ENCODE measurements at places on chromosomes 3 and 15. TPM values are rescaled to one million over a fixed set of nuclear protein-coding genes. Genes with fewer than 3 reads are reported as not detected.

Gene GOLGA8K
- polyA plus RNA-seq, result 1.9 TPM

Gene LXN
- polyA plus RNA-seq, result 17.1 TPM

Gene OR5AC2
- polyA plus RNA-seq, result not detected

Gene FEZF2
- polyA plus RNA-seq, result not detected

Gene ALPK3
- 92.1 TPM for polyA plus RNA-seq

Gene SELENOS
- 35.9 TPM for polyA plus RNA-seq

Gene FBXL22
- 33.6 TPM for polyA plus RNA-seq

Gene CFAP161
- 0.37 TPM for polyA plus RNA-seq

Gene GALNT15
- 1.1 TPM for polyA plus RNA-seq

Gene LRRC2
- 5.2 TPM for polyA plus RNA-seq

Gene PLSCR2
- not detected for polyA plus RNA-seq

Gene C3orf85
- not detected for polyA plus RNA-seq

Gene TM4SF1
- polyA plus RNA-seq, result 29.0 TPM

Gene DZIP1L
- 6.9 TPM for polyA plus RNA-seq

Gene IL20RB
- 1.3 TPM for polyA plus RNA-seq

Gene C3orf20
- 0.11 TPM for polyA plus RNA-seq

Gene IQCH
- 0.94 TPM for polyA plus RNA-seq

Gene CTXN2
- not detected for polyA plus RNA-seq

Gene PLOD2
- polyA plus RNA-seq, result 11.8 TPM

Gene VGLL3
- polyA plus RNA-seq, result 25.9 TPM

Gene SPINT1
- polyA plus RNA-seq, result 0.49 TPM

Gene NSUN3
- polyA plus RNA-seq, result 7.0 TPM

Gene GADL1
- 28.7 TPM for polyA plus RNA-seq

Gene HESX1
- polyA plus RNA-seq, result 1.6 TPM

Gene CPNE9
- not detected for polyA plus RNA-seq

Gene CASR
- not detected for polyA plus RNA-seq

Gene COL6A6
- polyA plus RNA-seq, result 91.6 TPM

Gene RAMAC
- polyA plus RNA-seq, result 30.9 TPM

Gene TMCO5A
- not detected for polyA plus RNA-seq

Gene OCA2
- 2.8 TPM for polyA plus RNA-seq

Gene MAP1A
- 28.3 TPM for polyA plus RNA-seq

Gene ATP2B2
- 6.6 TPM for polyA plus RNA-seq

Gene FSD2
- 65.9 TPM for polyA plus RNA-seq

Gene RBP2
- polyA plus RNA-seq, result 0.32 TPM

Gene CDHR4
- polyA plus RNA-seq, result 0.25 TPM

Gene STRC
- 0.90 TPM for polyA plus RNA-seq

Gene IL16
- 6.6 TPM for polyA plus RNA-seq

Gene GOLGA8M
- polyA plus RNA-seq, result 1.8 TPM

Gene CD200
- 11.0 TPM for polyA plus RNA-seq

Gene GHSR
- not detected for polyA plus RNA-seq

Gene RAB6B
- 10.7 TPM for polyA plus RNA-seq

Gene UQCC5
- 11.5 TPM for polyA plus RNA-seq

Gene ERICH6
- 0.11 TPM for polyA plus RNA-seq

Gene ASB14
- polyA plus RNA-seq, result 0.89 TPM

Gene SLC22A14
- polyA plus RNA-seq, result 0.39 TPM

Gene LRRN1
- 58.0 TPM for polyA plus RNA-seq

Gene DNASE1L3
- 0.86 TPM for polyA plus RNA-seq

Gene XCR1
- 0.27 TPM for polyA plus RNA-seq

Gene FMN1
- polyA plus RNA-seq, result 0.90 TPM

Gene HYAL1
- polyA plus RNA-seq, result 1.7 TPM

Gene ALDH1A2
- 9.3 TPM for polyA plus RNA-seq

Gene TMEM266
- 0.44 TPM for polyA plus RNA-seq

Gene SPTSSB
- 0.59 TPM for polyA plus RNA-seq

Gene ALDH1A3
- polyA plus RNA-seq, result 17.6 TPM

Gene SERPINI2
- 0.20 TPM for polyA plus RNA-seq

Gene LPP
- 12.4 TPM for polyA plus RNA-seq

Gene NR1I2
- polyA plus RNA-seq, result 0.33 TPM

Gene CEP70
- polyA plus RNA-seq, result 19.4 TPM

Gene SUSD5
- 1.8 TPM for polyA plus RNA-seq

Gene CYP8B1
- 0.09 TPM for polyA plus RNA-seq

Data from forelimb muscle (tissue), 1 donor.